ENCODE measurements at places on chromosomes 7 and 10.

GRCh38 chr10:128854963-128855362 is 612.1 kb upstream of the MGMT start:
- no peak for DNase-seq

GRCh38 chr7:78284945-78285344 is 486.4 kb downstream of the PHTF2 start:
- DNase-seq, result no peak

DNA sequence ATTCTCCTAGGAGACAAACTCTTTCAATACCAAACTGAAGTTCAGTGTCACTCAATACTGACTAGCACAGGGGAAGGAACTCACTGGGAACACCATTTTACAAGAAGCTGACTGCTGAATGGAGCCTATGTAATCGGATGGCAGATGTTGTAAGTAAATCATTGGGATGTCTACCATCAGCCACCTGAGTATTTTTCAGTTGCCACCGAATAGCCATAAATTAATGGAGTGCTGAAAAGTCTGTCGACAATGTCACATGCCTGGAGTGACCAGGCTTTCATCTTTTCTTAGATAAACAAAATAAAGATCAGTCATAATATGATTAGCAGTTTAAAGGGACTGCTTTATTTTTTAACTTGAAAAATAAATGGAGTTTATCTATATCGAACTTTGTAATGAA is 145.9 kb upstream of the SEMA3E start:
- DNase-seq, result no peak

DNA sequence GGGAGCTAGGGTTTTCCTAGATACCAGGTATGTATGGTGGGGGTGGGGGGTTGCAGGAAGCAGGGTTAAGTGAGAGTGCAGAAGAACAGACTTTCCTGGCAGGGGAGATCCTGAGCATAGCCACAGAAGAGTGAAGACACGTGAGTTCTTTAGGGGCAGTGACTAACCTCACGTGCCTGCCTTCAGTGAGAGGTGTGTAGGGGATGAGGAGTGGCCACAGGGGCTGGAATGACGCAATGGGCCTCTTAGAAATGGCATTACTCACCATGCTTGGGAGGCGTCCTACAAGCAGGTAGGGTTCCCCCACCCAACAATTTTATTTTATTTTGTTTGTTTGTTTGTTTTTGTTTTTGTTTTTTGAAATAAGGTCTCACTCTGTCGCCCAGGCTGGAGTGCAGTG is 698.6 kb upstream of the NRP1 start:
- no peak for DNase-seq

DNA sequence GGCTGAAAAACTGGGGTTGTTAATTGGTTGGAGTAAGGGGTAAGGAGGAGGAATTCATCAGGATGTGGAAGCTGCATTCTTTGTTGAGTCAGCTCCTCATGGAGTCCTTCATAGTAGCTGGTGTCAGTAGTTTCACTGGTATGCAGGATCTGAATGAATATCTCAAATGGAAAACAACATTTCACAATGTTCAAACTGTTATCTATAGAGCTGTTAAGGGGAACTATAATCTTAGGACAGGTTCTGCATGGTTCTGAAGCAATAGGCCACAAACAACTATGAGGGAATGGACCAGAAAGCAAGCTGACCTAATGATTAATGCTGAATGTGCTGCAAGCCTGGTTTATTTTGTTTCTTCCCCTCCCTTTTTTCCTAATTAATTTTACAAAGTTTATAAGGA is 225.8 kb downstream of the IPMK start:
- no peak for DNase-seq

DNA sequence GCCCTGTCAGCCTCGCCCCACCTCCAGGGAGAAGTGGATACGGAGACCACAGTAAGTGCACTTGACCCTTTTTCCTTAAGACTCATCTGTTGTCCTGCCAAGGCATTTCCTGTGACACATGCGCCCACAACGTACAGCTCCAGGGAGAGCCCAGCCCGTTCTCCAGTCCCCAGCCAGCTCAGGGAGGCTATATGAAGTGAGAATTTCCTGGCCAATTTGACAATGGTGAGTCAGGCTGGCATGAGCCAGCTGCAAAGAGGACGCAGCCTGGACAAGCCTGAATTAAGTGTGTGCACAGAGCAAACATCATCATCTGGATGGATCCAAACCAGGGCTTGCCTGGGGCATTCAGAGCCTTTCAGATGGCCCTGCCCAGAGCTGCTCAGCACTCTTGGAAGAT is 244.8 kb downstream of the KCNMA1 start:
- no peak for DNase-seq

GRCh38 chr7:103113164-103113563 is 35.7 kb downstream of the NAPEPLD start:
- DNase-seq, result no peak

DNA sequence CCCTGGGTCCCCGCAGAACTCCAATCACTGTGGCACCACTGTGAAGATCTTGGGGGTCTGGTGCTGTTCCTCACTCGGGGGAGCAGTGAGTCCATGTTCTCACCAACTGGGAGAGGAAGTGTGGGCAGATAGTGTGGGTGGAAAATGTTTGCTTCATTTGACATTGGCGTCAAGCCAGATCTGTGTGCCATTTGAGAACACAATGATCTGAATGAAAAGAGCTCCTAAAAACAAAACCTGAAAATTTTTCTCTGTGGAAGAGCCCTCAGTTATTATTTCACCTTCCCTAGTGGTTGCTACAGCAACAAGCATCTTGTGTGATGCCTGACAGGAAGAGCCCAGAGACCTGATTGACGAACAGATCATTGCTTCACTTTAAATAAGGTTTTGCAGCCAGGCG is 125.6 kb downstream of the VIPR2 start:
- DNase-seq, result no peak

- DNase-seq, result no peak
Measured at GRCh38 chr7:22882106-22882505, 59.5 kb upstream of the TOMM7 start.

GRCh38 chr7:77330169-77330882 is 85.8 kb downstream of the GSAP start:
- DNase-seq, result peak; percentile 79

- no peak for DNase-seq
Measured at GRCh38 chr10:117216028-117216427, 18.7 kb downstream of the KCNK18 start.

DNA sequence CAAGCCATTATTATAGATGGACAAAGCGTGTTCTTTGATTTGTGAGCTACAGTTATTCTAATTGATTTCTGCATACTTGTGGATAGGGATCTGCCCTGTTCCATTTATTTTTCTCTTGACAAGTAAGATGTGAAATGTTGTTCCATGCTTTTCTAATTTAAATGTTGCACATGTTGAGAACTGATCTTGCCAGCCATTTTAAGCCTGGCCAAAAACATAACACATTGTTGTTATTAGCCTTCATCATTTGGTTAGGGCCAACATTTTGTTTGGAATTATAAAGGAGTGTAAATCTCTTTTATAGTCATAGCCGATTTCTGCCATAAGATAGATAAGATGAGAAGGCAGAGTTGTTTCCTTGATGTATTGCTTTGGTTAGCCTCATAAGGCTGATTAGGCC is 117.0 kb downstream of the WNT2 start:
- no peak for DNase-seq

DNA sequence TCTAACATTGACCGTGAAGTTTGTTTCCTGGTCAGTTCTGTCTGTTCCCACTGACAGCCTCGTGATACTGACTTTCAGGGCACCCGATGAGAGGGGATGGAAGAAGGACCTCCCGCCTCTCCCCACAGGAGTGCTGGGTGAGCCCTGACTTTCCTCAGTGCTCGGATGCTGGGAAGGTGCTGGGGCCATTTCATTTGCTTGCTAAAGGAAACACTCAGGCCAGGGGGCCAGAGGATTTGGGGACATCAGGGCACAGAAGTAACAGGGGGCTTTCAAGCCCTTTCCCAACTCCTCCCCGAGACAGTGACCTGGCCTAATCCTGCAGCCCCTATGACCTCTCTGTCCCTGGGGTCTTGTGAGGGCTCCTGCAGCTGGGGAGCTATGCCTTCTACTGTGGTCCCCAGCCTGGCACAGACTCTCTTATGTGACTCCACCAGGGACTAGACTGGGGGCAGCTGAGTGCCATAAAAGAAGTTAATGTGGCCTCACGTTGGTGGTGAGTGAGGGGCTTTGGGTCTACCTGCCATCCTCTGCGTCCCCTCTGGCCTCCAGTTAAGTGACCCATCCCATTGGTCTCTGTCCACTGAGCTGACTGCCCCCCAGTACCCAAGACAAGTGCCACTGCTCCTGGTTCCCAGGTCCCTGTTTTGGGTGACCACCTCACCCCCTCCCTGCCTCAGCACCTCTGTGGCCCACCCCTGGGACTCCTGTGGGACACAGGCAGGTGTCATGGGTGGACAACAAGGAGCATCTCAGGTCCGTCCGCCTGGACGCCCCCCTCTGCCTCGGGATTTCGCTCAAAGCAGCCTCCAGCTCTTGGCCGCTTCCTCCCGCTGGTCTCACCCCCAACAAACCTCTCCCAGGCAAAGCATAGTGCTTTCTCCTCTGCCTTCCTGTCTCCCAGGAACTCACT is 33.4 kb upstream of the HSPA12A start:
- no peak for DNase-seq

DNA sequence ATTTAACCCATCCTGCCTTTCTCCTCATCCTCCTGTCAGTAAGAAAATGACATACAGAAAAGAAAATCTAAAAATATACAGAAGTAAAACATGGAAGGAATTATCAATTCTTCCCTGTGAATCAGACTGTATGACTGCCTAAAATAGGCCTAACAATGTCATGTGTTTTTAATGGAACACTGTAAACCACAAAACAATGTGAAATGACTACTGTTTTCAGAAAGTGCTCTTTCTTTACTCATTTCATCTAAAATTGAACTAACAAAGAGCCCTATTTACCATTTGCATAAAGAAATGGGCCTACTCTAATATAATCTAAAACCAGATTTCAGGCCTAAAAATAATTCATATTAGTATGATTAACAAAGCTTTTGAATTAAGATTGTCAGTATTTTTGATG is 35.7 kb downstream of the SEMA3E start:
- no peak for DNase-seq

DNA sequence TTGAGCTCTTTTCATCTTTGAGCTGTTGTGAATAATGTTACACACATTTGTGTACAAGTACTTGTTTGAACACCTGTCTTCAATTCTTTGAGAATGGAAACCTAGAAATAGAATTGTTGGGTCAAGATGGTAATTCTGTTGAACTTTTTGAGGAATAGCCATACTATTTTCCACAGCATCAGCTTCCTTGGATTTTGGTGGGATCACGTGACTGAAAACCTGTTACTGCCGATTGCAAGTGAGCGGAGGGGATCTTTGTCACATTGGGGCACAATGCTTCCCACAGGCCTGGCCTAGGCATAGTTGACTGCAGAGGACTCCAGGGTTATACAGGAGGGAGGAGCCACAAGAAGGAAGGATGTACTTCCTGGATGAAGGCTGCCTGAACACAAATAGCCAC is 21.3 kb upstream of the CACUL1 start:
- no peak for DNase-seq

GRCh38 chr7:56219017-56219416 is 102.8 kb upstream of the NUPR2 start:
- no peak for DNase-seq

- DNase-seq, result peak; percentile 37
Measured at GRCh38 chr10:5949009-5949759, 28.2 kb downstream of the IL15RA start.

GRCh38 chr7:90903841-90904240 is 307.7 kb downstream of the CDK14 start:
- no peak for DNase-seq

GRCh38 chr7:23021596-23021995 is 7.7 kb upstream of the HYCC1 start:
- no peak for DNase-seq

- DNase-seq, result no peak
Measured at GRCh38 chr10:6195376-6195775, 7.4 kb upstream of the PFKFB3 start.

DNA sequence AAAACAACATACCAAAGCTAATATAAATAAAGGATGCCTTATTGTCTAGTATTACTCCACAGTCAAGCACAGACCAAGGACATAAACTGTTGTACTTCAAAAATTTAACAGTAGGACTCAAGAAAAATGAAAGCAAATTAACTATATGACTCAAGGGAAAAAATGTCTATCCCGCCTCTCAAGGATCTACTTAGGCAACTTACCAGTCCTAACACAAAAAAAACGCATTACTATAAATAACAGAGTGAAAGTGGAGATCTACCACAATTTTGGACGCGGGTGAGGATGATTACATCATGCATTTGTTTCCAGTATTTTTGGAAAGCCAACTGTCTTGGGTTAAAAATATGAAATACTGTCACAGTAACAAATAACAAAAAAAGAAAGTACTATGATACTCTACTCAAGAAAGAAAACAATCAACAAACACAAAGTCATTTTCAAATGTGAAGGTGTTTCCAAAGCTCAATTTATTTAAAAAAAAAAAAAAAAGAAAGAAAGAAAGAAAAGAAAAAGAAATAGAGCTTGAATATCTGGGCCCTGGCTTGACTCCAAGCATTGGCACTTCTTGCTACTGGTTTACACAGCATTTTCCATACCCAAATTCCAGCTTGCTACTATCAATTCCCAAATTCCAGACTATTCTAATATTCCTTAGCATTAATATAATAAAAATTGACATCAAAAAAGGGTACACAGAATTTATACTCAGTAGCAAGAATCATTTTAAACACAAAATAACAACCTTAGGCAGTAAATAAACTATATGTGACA is 99.4 kb downstream of the RSU1 start:
- no peak for DNase-seq

DNA sequence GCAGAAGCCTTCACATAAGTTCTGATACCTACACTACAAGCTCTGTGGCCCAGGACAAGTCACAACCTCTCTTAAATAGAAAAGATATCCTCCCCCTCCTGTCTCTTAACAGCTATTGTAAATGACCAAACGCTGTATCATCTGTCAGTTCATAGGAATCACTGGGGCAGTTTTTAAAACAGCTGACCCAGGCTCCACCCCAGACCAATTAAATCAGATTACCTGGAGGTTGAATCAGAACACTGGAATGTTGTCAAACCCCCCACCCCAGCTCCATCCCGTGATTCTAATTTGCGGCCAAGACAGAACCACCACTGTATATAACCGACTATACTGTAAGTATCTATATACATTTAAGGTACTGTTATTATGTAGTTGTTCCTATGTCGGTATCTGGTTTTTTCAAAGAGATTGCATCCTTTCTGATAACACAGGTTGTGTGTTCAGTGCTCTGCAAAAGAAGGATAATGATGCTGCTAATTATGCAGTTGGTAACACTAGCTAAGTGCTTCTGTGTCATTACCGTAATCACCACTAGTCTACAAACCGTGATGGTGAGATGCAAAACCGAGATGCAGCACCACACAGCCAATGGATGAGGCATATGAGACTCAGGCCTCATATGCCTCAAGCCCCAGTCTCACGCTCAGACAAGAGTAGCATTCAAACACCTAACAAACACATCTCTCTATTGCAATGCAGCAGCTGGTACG is 47.4 kb downstream of the TNS3 start:
- no peak for DNase-seq

- no peak for DNase-seq
Measured at GRCh38 chr10:22111260-22111659, 106.6 kb downstream of the EBLN1 start.

Measured in activated CD4-positive, alpha-beta T cell treated with anti-CD3 and anti-CD28 coated beads, Interleukin-10, Interleukin-2, amounts not matched to agents 100 ng/mL and 50 ng/mL, durations not matched to agents 16 hours and 8 hours (primary cell).